ENCODE measurements at places on chromosomes 5 and 9.

DNA sequence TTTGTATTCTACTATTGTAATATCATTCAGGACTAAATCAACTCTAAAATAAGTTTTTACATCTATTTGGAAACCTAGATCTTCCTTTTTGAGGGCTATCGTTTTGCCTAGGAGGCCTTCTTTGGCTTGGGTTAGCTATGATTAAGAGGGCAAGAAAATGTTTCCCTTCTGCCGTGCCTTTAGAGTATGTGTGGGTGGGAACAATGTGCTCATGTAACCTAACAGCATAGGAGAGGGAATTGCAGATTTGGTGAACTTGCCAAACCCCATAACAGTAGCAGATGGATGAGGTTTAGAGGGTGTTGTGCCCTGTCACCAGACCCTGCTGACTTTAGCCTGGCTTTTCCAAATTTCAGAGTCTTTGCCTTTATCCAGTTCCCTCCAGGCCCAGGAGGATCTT is 339.0 kb downstream of the ADGRV1 start:
- DNase-seq, result no peak

DNA sequence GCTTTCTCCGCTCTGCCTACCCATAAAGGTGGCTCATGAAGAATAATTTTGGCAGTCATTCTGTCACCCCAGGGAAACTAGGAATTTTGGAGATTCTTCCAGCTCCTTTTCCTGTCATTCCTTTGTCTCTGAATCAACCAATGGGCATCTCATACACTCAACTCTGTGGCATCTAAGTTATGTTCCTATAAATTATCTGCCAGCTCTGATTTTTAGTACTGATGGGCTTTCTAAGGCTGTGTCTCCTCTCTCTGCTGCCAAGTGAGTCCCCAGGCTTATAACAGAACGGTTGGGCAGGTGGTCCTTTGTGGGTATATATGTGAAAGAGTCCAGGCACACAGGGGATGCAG is 226.8 kb downstream of the NMUR2 start:
- DNase-seq, result no peak

GRCh38 chr5:81019748-81020147 is 59.6 kb downstream of the RASGRF2 start:
- no peak for DNase-seq

- no peak for DNase-seq
These were observed 133.6 kb upstream of the RETREG1 start for GRCh38 chr5:16750445-16750844.

Data from right hindlimb (tissue), 1 donor.